ENCODE measurements at places on chromosomes 11 and 22.

GRCh38 chr22:19138217-19139000 lies 6.0 kb downstream of the ESS2 start:
- DNase-seq = no peak

GRCh38 chr22:39117585-39118191 lies 20.6 kb downstream of the APOBEC3H start:
- peak; percentile 94 for DNase-seq

DNA sequence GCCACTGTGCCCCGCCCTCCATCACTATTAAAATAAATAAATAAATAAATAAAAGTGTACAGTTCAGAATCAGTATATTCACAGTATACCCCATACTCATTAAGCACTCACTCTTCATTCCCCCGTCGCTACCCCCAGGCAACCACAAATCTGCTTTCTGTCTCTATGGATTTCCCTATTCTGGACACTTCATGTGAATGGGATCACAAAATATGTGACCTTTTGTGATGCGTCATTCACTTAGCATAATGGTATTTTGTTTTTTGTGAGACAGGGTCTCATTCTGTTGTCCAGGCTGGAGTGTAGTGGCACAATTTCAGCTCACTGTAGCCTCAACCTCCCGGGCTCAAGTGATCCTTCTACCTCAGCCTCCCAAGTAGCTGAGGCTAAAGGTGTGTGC lies 52.8 kb downstream of the RBX1 start:
- DNase-seq = no peak

GRCh38 chr11:78336877-78337553 lies 80.6 kb downstream of the GAB2 start:
- DNase-seq = no peak

DNA sequence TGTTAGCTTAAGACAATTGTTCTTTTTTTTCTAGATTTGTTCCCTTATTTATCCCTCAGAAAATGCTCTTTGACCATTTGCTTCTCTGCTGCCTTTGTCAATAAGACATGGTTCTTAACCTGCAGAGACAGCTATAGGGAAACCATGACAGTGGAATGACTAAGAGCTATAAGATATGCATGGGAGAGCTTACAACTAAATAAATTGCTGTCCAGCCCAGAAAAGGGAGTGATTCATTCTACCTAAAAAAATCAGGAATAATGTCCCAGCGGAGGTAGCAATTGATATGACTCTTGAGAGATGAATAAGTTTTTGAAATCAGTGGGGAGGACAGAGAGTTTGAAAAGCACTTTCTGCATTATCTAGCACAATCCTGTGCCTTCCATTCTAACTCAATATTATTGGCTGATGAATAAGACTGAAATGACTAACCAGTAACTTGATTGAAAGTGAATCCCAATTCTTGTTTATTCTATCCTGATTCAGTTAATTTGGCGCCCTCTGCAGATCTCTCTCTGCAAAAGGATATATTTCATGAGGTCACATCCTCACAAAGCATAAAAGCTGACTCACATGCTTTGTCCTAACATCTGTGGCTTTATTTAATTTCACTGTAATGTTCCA lies 680.5 kb upstream of the API5 start:
- no peak for DNase-seq

GRCh38 chr11:114280696-114281095 lies 15.5 kb upstream of the NNMT start:
- no peak for DNase-seq

GRCh38 chr11:72174302-72175070 lies 17.5 kb upstream of the FOLR1 start:
- DNase-seq = no peak

DNA sequence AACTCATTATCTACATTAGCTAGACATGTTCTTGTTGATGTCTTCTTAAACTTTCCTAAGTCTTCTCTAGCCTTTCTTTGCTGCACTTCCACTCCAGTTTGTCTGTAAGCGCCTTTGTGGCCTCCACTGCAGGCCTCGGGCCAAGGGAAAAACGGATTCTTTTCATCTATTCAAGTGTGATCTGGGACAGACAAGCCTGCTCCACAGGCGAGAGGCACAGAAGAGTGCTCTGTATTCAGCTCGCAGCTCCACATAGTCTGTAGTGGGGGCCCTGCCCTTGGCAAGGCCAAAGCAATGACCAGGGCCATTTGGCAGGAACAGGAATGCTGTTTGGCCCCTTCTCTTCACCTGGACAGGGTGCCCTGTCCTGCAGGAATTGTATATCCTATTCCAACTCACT lies 84.1 kb upstream of the BARX2 start:
- DNase-seq = no peak

DNA sequence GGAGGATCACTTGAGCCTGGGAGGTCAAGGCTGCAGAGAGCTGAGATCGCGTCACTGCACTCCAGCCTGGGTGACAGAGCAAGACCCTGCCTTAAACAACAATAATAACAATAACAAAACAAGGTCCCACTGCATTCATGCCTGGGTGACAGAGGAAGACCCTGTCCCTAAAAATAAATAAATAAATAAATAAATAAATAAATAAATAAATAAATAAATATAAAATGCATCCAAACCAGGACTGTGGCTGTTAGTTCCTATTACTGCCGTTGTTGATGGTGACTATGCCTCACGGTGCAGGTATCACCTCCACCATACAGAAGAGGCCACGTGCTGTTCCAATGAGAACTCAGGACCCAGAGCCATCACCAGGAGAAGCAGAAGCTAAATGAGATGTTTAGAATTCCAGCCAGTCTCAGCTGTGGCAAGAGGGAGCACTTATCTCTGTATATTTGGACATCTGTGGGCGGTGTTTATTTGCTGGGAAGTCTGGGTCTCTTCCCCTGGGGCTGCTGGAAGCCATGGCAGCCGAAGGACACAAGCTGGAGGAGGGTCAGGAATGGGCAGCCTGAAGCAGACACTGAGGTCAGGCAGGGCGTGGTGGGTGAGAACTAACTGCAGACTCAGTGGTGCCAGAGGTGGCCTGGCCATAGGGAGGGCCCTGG lies 21.6 kb downstream of the C11orf86 start:
- DNase-seq = no peak

DNA sequence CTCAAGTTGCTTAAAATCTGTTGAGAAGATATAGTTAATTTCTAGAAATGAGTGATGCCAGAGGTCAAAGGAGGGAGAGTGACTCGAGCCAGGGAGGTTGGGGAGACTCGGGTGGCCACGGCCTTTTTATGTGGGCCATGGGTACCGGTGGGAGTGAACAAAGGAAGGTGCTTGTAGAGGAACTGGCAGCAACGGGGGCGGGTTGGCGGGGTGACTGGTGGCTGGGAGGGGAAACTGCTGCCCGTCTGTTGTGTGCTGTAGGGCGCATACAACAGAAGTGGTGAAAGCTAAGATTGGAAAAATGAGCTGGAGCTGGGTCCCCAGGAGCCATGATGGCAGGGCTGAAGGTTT lies 5.4 kb downstream of the DAGLA start:
- no peak for DNase-seq

DNA sequence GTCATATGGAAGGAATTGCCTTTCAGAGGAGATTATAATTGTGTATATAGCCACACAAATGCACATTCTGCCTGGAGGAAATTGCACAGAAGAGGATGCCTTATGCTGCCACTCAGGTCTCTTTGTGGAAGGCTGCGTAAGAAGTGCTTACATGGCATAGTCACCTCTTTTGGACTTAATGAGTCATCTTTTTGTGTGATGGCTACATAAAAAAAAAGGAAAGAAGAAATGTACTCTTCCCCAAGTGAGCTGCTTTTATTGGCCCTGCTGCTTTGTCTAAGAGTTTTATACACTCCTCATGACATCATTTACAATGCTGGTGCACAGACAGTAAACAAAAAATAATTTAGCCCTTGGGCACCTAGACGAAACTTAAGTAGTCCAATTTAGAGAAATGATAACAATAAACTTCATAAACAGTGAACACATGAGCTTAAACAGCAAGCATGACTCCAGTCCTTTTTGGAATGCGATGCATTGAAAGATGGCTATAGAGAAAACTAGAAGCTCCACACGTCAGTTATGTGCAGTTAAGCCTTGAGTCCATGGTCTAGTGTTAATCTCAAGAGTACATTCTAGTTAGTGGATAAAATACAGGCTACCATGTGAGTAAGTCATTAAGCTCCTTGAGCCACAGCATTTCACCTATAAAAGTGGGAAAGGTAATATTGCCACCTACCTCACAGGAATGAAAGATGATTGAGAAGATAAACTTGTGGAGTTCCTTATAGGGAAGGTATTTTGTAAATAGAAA lies 12.0 kb downstream of the CSTPP1 start:
- DNase-seq = no peak

GRCh38 chr11:57597461-57597915 lies at the start of gene SERPING1:
SERPING1 (plus strand) TSS chr11:57597685; CDS start chr11:57598271, 586 bp downstream.
- DNase-seq = no peak

DNA sequence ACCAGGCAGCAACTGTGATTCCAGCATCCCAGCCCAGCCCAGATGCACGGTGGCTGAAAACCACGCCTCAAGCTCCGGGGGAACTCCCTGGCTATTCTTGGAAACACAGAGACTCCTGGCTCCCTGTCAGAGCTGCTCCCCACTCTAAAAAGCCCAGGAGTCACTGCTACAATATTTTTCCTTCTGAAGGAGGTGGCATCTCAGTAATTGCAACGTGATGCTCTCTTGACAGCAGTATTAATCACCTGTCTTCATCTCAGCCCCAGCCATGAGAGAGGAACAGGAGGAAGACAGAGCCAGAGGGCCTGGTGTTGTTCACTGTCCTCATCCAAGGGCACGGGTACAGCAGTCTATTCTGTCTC lies 26.9 kb downstream of the DRD2 start:
- no peak for DNase-seq

DNA sequence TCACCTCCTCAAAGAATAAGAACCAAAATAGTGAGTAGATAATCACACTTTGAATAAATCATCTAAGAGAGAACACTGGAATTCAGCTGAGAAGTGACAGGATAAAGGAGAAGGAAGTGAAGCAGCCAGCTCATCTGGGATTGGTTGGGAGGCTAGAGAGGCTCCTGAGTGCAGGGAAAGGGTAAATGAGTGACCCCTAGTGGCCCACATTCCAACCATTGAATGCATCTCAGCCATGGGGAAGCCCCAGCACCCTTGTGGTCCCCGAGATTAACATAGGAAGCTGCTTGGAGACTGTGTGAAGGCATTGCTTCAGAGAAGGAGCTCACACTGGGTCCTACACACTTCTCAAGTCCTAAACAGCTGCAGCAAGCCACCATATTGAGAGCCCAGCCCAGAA lies 82.3 kb downstream of the JRKL start:
- no peak for DNase-seq

GRCh38 chr11:117335399-117335798 lies 7.7 kb downstream of the CEP164 start:
- DNase-seq = no peak

GRCh38 chr11:113234888-113235287 lies 79.5 kb upstream of the TTC12 start:
- DNase-seq = no peak

GRCh38 chr22:42897960-42898359 lies 40.9 kb upstream of the ARFGAP3 start:
- no peak for DNase-seq

DNA sequence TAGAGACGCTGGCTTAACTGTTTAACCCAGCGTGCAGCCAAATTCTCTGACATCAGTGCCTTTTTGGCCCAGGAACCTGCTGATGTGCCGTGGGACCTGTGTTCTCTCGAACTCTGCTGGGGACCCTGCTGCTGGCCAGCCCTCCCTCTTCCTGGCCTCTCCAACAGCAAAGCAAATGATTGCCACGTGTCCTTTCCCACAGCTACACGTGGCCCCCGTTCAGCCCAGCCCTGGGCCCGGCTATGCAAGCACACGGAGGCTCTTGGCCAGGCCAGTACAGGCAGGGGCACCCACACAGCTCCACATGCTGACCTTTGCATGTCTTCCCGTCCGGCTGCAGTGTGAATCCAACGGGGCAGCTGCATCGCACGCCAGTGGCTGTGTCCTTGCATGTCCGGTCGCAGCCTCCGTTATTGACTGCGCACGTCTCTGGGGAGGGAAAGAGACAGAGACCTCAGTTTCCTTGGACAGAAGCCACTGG lies 51.6 kb upstream of the TTLL12 start:
- no peak for DNase-seq

- DNase-seq = no peak
Measured at GRCh38 chr22:40512426-40513136, 123.9 kb downstream of the MRTFA start.

- no peak for DNase-seq
Measured at GRCh38 chr22:29121124-29121523, 48.3 kb downstream of the KREMEN1 start.

DNA sequence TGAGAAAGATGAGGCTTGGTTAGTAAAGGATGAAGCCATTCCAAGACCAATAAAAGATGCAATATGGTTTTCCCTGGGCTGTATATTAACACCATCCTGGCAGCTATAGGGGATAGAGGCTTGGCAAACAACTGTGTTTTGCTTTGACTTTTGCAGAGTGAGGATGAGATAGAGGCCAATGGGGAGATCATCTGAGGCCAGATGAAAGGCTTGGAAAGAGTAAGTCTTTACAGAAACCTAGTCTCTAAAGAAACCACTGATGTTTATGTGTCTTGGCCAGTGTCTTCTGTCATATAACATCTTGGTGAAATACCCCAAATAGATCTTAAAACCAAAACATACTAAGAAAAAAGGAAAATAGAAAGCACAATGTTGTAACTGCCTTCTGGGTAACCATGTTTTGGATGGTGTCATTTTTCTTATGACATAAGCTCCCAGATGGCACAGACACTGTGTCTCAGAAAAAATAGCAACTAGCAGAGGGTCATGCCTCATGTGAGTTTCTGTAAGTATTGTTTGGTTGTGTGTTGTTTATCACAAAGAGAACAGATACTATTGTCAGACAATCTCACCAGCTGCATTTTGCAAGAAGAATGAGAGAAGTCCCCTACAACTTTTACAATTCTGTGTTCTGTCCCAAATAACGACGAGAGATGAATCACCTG lies 305.4 kb downstream of the ST3GAL4 start:
- no peak for DNase-seq

DNA sequence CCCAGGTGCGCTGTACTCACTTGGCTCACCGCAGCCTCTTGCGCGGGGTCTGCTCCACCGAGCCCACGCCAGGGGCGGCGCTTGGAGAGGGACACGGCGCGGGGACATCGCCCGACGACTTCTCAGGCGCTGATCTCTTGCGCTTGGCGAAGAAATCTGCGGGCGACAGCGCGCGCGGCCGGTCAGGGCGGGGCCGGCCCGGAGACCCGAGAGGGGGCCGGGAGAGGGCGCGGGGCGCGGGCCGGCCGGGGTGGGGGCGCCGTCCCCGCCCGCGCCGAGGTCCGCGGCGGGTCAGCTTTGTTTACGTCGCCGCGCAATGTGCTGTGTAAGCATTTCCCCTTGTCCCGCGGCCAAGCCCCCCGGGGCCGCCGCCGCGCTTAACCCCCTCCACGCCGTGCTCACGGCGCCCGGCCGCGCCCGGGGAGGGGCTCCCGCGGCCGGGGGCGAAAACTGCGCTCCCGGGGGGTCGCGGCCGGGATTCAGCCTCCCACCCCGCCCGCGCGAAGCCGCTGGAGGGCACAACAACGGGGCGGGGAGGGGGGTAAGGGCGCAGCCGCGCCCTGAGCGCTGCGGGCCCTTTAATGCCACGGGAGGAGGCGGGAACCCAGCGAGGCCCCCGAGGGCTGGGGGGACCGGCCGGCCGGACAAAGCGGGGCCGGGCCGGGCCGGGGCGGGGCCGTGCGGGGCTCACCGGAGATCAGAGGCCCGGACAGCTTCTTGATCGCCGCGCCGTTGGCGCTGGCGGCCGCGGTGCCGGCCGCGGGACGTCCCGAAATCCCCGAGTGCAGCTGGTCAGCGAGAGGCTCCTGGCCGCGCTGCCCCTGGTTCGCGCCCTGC lies 1.4 kb downstream of the CDKN1C start:
- no peak for DNase-seq

GRCh38 chr22:45867118-45867905 lies 109.7 kb downstream of the WNT7B start:
- DNase-seq = no peak

Measured in CD4-positive, alpha-beta T cell treated with Interleukin-15 for 4 hours (primary cell).